Type B pancreatic cell (in vitro differentiated cells): ENCODE measurements at places on chromosomes 16 and 17. TPM values are rescaled to one million over a fixed set of nuclear protein-coding genes. Genes with fewer than 3 reads are reported as not detected.

The UMOD gene
- not detected in 2 replicates for total RNA-seq

The OTOA gene
- total RNA-seq, result 0.17 TPM in 1 of 2 replicates, not detected in the other

The CTRB2 gene
- not detected in 2 replicates for total RNA-seq

The ZNF385C gene
- total RNA-seq, result 1.7 and 3.3 TPM in 2 replicates

The RAMP2 gene
- total RNA-seq, result 1.5 and 8.3 TPM in 2 replicates

The HBZ gene
- total RNA-seq, result not detected in 2 replicates

The SLC35G6 gene
- not detected in 2 replicates for total RNA-seq

DNA sequence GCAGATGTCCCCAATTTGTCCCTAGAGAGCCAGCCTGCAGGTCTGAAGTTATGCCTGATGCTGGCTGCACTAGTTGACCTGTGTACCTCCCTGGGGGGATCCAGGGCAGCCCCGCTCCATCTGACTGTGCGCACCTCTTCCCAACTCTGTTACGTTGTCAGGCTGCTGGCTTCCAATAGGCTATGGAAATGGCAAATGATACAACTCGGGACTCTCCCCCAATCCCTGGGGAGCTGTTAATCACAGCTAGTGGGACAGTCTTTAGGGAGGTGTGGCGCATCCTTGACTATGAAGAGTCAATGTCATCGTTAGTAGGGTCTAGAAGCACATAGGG is 30.1 kb downstream of the GPRC5B start:
- no peak for DNase-seq

- DNase-seq, result no peak
These were observed 6.1 kb upstream of the STAC2 start for GRCh38 chr17:39231591-39232551.

- no peak for DNase-seq
These were observed 49.3 kb upstream of the SLC12A3 start for GRCh38 chr16:56815721-56816120.

GRCh38 chr17:28744104-28744971 is 527 bp downstream of the TRAF4 start:
- peak; percentile 89 for DNase-seq

- DNase-seq, result no peak
These were observed 3.0 kb downstream of the ALKBH5 start for GRCh38 chr17:18186627-18186982.

DNA sequence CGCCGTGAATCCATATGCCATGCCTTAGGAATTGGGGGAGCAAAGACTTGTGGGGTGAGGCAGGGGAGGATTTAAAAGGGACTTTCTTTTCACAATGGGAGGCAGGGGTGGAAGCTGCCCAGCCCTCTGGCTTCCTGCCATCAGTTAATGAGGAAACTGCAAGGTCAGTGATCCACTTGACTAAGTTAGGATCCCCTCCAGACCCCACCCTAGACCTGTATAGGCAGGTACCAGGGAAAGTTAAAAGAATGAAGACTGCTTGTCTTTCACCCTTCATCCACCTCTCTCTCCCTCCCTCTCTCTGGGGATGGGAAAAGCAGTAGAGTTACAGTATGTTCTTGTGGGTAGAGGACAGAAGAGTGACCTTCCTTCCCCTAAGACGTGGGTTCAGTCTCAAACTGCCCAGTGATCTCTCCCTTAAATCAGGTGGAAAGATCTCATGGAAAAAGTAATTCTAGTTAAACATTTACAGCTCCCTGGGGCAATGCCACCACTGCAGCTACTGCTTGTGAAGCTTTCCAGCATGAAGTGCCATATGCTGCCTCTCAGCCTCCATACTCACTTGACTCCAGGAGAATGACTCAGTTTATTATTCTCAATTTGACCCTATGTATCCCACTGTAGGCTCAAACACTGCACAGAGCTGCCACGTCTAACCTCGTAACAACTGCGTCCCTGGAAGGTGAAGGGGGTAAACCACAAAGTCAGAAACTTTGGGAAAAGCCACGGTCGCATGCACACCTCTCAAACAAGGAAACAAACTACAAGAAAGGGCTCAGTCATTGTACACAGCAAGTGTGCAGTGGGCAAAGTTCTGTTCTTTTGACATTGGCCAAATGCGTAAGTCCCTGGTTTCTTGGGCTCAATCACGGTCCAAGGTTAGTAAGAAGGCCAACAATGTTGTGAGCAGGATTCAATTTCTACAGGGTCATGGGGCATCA is 1.2 kb downstream of the COA3 start:
- DNase-seq, result no peak

DNA sequence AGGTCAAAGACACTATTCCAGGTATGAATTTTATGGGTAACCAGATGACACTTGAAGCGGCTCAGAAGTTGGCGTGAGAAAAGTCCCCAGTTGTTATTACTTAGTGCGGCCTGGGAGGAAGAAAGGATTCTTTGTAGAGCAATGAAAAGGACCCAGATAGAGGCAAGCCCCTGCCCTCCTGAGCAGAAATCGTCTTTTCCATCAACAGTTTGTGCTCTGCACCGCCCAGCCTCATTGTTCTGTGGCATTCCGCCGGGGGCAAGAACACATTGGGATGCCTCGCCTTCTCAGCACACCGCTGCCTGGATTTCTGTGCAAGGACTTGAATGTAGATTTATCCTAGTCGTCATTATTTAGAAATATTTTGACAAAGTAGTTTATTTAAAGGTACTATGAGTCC is 32.7 kb upstream of the CRHR1 start:
- DNase-seq, result no peak

DNA sequence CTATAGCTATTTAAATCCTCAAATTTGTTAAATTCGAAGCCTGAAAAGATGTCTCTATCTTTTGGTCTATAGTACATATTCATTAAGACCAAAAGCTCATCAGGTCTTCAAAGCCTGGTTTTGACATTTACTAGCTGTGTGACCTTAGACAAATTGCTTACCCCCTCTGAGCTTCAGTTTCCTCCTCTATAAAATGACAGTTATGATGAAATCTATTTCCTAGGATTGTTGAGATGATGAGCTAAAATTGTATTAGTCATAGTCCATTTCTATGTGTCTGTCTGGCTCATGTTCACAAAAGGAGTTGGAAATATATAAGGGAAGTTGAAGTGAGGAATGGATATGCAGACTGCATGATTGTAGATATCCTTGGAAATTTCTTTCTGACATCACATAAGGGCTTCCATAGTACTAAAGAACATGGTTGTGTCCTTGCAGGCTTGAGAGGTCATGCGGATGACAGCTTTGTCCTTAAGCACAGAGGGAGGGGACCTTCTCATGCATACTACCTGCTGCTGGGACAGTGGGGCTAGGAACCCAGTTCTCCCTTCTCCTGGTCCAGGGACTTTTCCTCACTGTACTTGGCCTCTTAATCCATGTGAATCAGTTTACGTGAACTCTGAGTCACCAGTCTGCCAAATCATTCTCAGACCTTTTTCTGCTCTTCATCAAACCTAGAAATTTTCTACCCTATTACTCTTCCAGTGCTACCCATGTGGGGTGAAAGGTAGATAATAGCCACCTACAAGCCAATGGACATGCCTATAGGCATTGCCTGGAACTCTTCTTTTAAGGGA is 487.5 kb upstream of the SALL1 start:
- no peak for DNase-seq

- peak; percentile 36 for DNase-seq
These were observed 64.8 kb upstream of the AMZ2 start for GRCh38 chr17:68182940-68183551.

DNA sequence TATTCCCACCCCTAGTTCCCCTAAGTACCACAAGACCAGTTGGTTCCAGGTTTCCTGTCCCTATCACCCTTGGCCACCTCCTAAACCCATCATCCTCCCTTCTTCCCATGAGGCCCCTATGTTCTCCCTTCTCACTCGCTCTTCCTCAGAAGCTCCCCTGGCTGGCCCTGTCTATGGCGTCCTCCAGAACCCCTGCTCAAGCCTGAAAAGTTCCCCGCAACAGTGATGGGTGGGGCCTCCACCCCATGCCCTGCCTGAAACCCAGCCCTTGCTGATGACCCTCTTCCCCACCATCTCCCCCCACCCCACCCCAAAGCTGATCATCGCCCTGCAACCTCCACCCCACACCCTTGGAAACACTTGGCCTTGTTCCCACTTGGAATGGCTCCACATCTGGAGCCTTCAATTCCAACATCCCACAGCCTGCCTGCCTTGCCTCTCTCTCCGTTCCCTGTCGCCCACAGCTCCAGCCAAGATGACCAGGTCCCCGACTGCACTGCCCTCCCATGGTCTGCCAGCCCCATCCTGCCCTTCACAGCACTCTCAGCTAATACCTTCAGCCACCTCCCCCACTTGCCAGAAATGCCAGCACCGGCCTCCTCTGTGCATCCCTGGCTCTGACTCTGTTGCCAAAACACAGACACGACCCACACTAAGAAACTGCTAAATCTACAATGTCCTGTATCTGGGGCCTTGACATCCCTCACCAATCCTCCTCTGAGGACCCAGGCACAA is 10.5 kb downstream of the OSBPL7 start:
- DNase-seq, result no peak

GRCh38 chr17:1153795-1154546 is 25.8 kb downstream of the ABR start:
- DNase-seq, result no peak

DNA sequence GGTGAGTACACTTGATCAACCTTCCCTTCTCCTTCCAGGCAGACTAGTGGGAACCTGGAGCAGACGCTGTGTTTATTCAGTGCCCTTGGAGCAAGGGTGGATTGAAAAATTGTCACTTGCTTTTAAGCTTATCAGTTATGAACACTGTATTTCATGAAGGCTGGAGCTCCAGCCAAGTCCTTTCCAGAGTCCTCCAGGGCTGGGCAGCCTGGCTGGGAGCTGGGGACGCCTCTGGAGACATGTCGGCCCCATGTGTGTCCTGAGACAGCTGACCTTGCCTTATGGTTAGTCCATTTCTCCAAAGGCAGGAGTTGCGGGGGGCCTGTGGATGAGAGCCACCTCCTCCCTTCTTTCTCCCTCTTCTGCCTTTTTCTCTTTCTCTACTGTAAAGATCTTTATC is 67.0 kb downstream of the RAP1GAP2 start:
- no peak for DNase-seq

- no peak for DNase-seq
These were observed 4.3 kb upstream of the NUPR1 start for GRCh38 chr16:28543072-28543471.

DNA sequence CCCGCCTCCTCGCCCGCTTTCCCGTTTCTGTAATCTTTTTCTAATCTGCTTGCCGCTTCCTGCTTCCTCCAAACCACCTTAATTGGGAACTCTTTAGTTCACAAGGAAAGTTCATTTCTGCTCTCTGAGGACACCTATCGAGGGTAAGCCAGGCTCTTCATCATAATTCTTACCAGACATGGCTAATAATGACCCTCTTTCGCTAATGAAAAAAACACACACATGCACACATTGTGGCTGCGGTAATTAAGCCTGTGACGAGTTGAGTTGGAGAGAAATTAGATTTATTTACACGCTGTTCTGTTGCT is 100.6 kb downstream of the ZNF423 start:
- DNase-seq, result no peak

- no peak for DNase-seq
These were observed 27.3 kb downstream of the HLF start for GRCh38 chr17:55292094-55292493.

DNA sequence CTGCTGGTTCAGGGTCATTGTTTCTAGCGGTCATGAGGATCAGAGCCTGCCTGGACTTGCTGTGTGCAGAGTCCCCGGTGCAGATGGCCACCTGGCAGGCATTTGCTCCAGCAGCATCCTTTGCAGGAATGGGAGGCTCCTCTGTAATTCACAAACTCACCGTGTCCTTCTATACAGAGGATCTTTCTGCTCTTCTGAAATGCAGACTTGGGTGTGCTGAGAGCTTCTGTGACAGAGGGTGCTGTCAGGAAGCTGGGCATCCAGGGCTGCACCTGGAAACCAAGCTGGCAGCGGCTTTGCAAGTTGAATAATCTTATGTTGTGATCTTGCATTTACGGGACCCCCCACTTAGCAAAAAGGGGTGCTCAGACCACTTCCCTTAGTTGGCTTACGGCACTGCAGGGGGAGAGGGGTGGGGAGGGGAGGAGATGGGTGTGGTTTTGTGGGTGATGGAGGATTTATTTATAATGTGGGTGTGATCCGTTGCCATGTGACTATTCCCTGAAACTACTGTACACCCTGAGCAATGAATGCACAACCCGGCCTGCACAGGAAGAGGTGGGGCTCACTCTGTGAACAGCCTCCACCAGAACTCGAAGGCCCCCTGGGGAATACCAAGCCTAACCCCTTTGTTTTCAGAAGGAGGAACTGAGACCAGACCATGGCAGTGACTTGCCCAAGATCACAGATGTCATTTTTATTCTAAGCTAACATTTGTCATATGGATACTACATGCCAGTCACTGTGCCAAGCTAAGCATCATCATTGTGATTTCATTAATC is 178.3 kb downstream of the PRKCB start:
- no peak for DNase-seq

GRCh38 chr17:33972763-33973162 is 282.3 kb upstream of the CCL2 start:
- no peak for DNase-seq

- no peak for DNase-seq
These were observed 603.8 kb downstream of the CDH8 start for GRCh38 chr16:61432421-61432820.

DNA sequence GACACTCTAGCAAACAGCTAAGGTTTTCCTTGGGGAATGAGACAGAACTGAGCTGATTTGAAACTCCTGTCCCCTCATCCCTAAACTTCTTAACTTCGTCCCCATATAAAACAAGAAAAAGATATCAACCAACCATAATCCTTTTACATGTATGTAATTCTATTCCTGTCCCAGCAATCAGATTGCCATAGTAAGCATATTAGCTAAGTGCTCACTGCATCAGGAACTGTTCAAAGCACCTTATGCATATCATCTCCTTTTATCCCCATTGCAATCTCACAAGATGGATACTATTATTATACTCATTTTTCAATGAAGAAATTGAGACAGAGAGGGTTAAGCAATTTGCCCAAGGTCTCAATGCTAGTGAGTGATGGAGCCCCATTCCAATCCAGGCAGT is 6.8 kb downstream of the KIF18B start:
- DNase-seq, result no peak

DNA sequence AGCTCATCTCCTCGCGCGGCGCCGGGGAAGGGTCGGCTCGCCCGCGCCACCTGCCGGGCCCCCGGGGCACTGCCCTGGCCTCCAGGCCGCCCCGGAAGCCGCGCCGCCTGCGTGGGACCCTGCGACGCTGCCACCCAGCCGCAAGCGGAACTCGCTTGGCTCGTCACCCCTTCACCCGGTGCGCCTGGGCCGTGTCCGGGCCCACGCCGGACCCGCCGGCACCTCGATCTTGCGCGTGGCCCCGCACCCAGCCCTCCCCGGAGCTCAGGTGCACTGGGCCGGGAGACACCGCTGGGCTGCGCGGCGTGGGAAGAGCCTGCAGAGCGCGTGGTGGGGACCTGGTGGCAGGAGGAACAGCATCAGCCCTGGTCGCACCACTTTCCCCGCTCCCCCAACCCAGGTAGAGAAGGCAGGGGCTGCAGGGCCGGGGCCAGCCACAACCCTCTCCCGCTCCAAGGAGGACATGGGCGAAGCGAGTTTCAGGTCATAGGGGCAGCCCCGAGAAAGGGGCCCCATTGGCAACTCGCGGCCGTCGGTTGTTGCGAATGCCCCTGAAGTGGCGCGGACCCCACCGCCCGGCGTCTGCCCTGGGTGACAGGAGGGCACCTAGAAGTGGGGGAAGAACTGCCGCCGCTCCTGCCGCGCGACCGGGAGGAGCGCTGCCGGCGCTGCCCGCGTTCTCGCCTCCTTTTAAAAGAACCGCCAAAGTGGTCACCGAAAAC is 363 bp upstream of the MIF4GD start:
- DNase-seq, result peak; percentile 91

- DNase-seq, result peak; percentile 93
These were observed at the start of the genes SDF2 and SUPT6H for GRCh38 chr17:28661635-28662526. TSS of gene SDF2 (minus strand) at chr17:28661906. CDS start at chr17:28661876, 30 bp downstream. TSS of gene SUPT6H (plus strand) at chr17:28662205. CDS start at chr17:28673402, 11,197 bp downstream.

GRCh38 chr16:86914876-86915717 is 336.7 kb downstream of the FOXL1 start:
- DNase-seq, result no peak
